Breast epithelium (tissue), 4 donors: ENCODE measurements at places on chromosomes 1 and 21.
A peak's percentile ranks its signal among the peaks of the same experiment; 100 is the strongest.

- no peak for DNase-seq
Measured at GRCh38 chr1:84756001-84756400, 65.7 kb upstream of the SSX2IP start.

DNA sequence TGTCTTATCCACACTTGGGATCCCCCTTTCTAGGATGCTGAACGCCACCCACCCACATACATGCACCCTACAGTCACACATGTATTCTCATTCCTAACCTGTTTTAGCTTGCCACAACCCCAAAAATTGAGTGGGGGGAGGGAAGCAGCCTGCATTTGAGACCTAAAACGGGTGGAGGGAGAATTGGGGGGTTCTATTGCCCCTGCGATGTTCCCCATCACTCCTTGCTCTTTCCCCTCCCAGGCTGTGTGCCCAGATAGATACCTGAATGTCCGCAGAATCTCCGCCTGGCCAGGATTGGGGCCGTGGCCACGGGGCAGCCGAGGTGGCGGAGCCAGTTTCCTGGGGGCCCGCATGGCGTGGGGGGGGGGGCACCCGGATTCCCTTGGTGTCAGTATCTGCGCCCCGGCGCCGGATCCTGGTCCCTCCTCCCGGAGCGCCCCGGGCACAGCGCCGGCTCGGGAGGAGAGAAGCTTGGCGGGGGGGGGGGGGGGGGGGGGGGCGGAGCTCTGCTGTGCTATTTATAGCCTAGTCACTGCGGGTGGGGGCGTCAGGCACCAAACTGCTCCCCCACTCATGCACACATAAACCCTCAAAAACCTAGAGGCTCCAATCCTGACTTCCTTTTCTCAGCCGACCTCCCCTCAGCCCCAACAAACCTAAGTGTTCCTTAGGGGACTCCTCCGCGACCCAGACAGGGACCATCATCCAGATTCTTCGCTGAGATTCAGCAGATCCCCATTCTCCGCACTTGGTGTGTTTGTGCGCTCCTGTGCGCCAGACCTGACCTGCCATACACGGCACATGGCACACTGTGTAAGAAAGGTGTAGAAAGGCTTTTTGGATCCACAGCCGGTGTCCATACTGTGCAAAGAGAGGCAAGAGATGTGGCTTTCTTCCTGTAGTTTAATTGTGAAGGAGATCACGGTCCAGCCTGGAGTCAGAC is 1.9 kb downstream of the ANKRD34A start:
- no peak for DNase-seq

GRCh38 chr1:21869620-21870121 is 57.6 kb downstream of the LDLRAD2 start:
- DNase-seq: peak; percentile 92

- DNase-seq: no peak
Measured at GRCh38 chr1:32890516-32891240, 4.4 kb downstream of the HPCA start.
